Right lung (tissue), 10 donors: ENCODE measurements at places on chromosomes 7 and 10. TPM values are rescaled to one million over a fixed set of nuclear protein-coding genes. Genes with fewer than 3 reads are reported as not detected.
A peak's percentile ranks its signal among the peaks of the same experiment; 100 is the strongest.

Gene EPO
- 0.13 TPM for polyA plus RNA-seq

- DNase-seq = no peak
Observed at GRCh38 chr7:135342887-135343286, 109.2 kb downstream of the STRA8 start.

Gene LEP
- 0.06 TPM for polyA plus RNA-seq

GRCh38 chr7:152424348-152425108 lies 11.3 kb downstream of the KMT2C start:
- no peak for DNase-seq

GRCh38 chr10:127737563-127738511 lies 852 bp downstream of the FOXI2 start:
- no peak for DNase-seq

DNA sequence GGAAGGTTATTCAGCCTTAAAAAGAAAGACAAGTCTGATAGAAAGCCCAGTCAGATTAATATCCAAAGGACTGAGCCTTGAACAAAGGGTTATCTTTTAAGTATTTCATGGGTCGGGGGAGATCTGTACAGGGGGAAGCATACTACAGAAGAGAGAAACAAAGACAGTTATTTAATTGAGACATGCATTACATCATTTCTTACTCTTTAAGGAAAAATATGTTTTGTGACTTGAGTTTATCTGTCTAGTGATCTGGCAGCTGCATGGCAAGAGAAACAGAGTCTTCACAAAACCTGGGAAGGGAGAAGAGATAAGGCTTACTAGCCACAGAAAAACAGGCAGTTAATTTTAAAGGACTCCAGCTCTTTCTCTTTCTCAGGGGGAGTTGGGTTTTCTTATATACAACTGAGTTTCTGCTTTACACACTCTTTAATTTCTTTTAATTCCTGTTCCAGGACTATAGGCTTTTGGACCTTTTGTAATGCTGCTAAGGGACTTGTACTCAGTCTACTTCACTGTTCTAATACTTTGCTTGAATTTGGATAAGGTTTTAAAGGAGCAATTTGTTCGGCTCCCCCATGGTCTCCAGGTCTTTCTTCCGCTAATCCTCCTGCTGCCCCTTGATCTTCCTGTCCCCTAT lies 20.9 kb upstream of the CYP3A43 start:
- no peak for DNase-seq

DNA sequence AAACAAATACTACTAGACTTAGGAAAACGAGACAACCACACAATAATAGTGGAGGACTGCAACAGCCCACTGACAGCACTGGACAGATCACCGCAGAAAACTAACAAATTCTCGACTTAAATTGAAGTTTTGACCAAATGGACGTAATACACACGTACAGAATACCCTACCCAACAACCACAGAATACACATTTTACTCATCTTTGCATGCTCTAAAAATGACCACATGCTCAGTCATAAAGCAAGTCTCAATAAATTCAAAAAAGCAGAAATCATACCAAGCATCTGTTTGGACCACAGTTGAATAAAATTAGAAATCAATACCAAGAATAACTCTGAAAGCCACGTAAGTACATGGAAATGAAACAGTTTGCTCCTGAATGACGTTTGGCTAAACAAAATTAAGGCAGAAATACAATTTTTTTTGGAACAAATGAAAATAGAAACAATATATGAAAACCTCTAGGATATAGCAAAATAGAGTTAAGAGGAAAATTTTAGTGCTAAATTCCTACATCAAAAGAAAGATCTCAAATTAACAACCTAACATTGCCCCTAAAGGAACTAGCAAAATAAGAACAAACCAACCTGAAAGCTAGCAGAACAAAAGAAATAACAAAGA lies 30.6 kb downstream of the MAPK8 start:
- DNase-seq = no peak

DNA sequence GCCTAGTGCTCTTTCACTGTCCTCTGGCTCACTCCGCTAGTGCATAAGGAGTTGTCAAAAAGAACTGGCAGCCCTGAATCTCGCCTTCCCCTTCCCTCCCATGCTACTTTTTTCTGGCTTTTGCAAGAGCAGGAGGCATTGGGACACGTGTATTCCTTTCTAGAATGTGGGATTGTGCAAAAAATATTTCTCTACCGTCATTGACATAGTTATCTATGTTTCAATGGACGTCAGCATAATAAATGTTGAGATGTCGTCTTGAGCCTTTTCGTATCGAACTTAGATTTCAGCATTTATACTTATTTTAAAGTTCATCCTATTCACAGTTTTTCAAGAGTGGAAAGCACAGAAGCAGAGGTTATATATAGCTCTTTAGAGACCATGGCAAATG lies 727 bp downstream of the ING3 start:
- no peak for DNase-seq

Gene SP8
- polyA plus RNA-seq = not detected

GRCh38 chr10:58755677-58756076 lies 243.0 kb downstream of the BICC1 start:
- DNase-seq = no peak

- DNase-seq = no peak
Observed at GRCh38 chr10:48549236-48549635, 55.6 kb downstream of the ARHGAP22 start.

- DNase-seq = no peak
Observed at GRCh38 chr7:121237601-121238000, 91.2 kb upstream of the WNT16 start.

DNA sequence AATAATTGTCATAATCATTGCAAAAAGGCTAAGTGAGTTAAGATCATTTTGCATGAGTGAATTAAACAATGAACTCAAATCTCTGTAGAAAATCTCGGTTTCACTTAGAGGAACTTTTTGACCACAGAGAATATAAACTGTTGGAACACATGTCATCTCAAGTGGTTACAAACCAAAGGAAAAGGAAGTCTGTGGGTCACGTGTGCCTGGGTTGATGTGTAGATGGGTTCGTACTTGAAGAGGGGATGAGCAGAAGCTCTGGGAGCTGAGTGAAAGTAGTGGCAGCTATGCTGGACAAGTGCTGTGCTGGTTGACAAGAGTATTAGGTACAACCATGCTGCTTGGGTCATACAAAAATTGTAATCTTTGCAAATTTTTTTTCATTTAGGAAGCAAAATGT lies 35.0 kb downstream of the GLRX3 start:
- no peak for DNase-seq

GRCh38 chr10:120511165-120511564 lies 54.1 kb downstream of the PLPP4 start:
- DNase-seq = no peak

Gene CTNNA3
- 9.5 TPM for polyA plus RNA-seq

- no peak for DNase-seq
Observed at GRCh38 chr7:30917216-30917893, 5.7 kb downstream of the AQP1 start.

Gene CDC14C
- not detected for polyA plus RNA-seq

Gene HPSE2
- 15.4 TPM for polyA plus RNA-seq

DNA sequence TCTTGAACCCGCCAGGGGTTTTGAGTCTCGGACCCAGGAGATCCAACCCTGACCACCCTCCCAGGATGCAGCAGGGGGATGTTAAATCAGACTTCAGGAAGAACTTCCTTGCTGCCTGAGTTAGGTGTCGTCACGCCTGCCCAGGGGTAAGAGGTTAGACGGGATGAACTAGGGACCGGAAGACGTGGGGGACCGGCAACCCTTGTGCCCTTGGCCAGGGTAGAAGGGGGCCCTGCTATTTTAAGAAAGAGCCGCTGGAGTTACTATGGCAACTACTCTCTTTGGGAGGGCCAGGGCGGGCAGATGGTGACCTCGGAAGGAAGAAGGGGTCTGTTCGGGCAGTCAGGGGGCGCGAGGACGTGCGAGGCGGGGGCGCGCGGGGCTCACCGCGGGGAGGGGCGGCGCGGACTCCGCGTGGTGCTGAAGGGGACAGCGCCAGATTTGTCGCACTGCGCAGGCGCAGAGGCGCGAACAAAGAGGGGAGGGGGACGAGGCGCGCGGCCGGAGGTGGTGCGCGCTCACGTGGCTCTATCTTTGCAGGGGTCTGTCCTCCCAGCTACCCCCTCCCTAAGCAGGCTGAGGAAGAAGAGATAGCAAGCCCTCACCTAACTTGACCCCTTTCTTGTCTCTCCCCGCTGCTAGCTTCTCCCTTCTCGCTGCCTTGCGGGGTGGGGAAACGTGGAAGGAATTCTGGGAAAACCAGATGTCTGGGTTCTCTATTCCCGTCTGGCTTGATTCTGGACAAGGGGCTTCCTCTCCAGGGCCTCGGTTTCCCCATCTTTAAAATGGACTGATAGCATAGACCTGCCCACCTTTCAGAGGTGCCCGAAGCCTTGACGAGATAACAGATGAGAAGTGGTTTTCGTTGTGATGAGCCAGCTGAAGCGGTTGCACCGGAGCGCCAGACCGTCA lies 940 bp upstream of the PSD start:
- no peak for DNase-seq

DNA sequence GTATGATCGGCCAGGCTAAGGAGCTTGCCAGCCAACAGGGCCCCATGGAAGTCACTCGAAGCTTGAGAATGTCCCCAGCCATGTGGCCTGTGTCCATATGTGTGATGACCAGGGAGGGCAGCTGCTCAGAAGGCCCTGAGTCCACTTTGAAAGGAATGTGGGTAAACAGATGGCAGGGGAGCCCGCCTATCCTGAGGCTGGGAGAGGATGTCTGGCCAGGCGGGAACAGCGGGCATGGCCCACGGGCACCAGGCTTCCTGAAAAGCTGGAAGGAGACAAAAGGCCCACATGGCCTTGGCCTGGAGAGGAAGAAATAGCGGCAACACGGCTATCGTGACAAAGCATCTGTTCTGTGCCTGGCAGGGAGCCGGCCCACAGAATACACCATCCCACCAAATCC lies 137.9 kb upstream of the PPIF start:
- DNase-seq = no peak

- no peak for DNase-seq
Observed at GRCh38 chr10:74072503-74072902, 74.6 kb downstream of the VCL start.

- DNase-seq = no peak
Observed at GRCh38 chr7:81207801-81208200, 288.9 kb upstream of the SEMA3C start.

Gene ITIH5
- 31.5 TPM for polyA plus RNA-seq

Gene SCART1
- polyA plus RNA-seq = 1.3 TPM

Gene PNLIPRP3
- not detected for polyA plus RNA-seq

DNA sequence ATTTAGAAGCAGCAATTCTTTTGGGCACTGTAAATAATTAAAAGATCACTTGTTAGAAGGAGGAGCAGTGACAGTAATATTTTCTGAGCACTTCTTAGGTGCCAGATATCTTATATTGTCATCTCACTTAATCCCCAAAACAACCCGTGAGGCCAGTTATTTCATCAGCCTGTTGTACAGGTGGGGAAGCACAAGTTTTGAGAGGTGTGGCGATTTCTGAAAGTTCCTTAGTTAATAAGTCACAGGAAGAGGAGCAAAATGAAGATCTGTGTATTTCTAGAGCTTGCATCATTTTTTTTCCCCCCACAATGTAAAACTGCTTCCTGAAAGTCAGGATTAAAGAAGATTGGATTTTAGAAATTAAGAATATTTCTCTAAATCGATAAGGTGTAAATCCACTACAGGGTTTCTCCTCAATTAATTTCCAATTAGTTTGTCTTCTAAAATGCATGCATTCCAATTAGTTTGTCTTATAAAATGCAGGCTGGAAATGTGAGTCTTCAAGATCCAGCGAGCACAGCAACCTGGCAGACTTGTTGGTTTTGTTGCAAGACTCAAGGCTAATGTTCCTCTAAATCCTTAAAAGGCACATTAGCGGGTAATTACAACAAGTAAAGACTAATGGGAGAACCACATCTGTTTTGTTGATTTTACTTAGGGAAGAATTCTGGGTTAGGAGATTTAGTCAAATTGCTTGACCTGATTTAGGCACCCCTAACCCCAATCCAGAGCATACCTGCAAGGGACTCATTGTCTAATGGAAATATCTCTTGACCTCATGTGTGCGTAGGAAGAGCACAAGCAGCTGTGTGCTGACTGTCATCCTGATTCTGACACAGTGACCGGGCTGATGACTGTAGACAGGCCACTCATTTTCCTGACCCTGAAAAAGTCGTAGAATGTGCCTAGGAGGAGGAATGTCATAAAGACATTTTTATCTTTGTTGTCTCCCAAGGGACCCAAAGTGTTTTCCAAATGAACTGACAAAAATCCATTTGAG lies 272.0 kb downstream of the BAMBI start:
- DNase-seq = no peak

DNA sequence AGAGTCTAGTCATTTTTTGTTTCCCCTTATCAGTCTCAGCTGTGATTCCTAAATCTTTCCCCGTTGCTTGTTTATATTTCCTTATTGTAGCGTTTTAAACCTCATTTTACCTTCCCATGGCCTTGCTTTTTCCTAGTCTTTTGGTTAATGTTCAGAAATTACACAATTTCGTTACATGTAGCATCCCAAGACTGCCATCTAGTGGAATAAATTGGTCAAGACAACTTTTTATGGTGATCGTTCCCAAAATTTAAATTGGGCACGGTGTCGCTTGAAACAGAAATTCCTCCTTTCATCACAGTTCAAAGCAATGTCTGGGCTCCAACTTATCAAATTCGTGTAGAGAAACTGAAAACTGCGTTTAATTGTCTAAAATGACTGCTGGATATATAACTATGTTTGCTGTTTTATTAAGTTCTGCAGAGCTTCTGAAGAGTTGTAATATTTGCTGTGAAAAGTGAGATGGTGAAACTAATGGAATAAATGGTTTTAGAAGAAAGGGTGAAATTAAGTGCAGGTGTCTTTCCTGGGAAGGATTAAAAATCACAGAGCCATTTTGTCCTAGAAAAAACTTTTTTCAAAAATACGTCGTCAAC lies 370.2 kb downstream of the PHF14 start:
- peak; percentile 29 for DNase-seq

GRCh38 chr7:106102387-106102966 lies 9.6 kb downstream of the SYPL1 start:
- no peak for DNase-seq

Gene GIMAP2
- 24.6 TPM for polyA plus RNA-seq

Gene ADARB2
- polyA plus RNA-seq = 0.74 TPM

Gene SSC4D
- 1.6 TPM for polyA plus RNA-seq

Gene TTYH3
- 119 TPM for polyA plus RNA-seq

- DNase-seq = no peak
Observed at GRCh38 chr10:71754562-71754961, 18.8 kb downstream of the VSIR start.

GRCh38 chr7:101133621-101134398 lies 6.9 kb downstream of the SERPINE1 start:
- no peak for DNase-seq

Gene MLXIPL
- polyA plus RNA-seq = 6.0 TPM

- DNase-seq = no peak
Observed at GRCh38 chr10:132347931-132348267, 15.9 kb downstream of the LRRC27 start.
